ENCODE measurements at places on chromosomes 4 and X. TPM values are rescaled to one million over a fixed set of nuclear protein-coding genes. Genes with fewer than 3 reads are reported as not detected.
A peak's percentile ranks its signal among the peaks of the same experiment; 100 is the strongest.

Gene ENPEP
- polyA plus RNA-seq: 0.23 TPM

Gene NOX1
- polyA plus RNA-seq: 6.6 TPM

Gene GRIPAP1
- polyA plus RNA-seq: 42.0 TPM

Gene KCTD8
- polyA plus RNA-seq: not detected

Gene CABS1
- polyA plus RNA-seq: not detected

Gene SLC25A43
- polyA plus RNA-seq: 24.6 TPM

Gene PCDH18
- polyA plus RNA-seq: 4.7 TPM

Gene TMPRSS11B
- polyA plus RNA-seq: 0.12 TPM

Gene ADH4
- polyA plus RNA-seq: 0.79 TPM

- no peaks in the 10 kb centered on the region for H3K36me3 ChIP-seq
- H3K4me3 ChIP-seq: no peak overlapping the region
These were observed 28.6 kb downstream of the CLNK start for GRCh38 chr4:10655968-10656367.

DNA sequence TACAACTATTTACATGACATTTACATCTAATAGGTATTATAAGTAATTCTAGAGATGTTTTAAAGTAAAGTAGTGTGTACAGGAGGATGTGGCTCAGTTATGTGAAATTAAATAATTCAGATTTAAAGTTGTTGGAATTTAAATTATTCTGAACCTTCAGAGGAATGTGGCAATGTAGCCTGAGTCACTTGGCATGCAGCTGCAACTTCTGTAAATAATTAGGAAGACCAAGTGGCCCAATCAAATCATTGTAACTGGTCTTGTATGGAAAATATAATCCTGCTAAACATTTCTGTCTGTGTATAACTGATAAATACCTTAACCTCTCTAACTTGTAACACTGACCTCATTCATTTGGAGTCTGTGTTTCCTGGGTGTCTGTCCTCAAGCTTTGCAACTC lies 828.9 kb downstream of the GLUD2 start:
- H3K27me3 ChIP-seq: no peaks in the 10 kb centered on the region
- H3K36me3 ChIP-seq: no peaks in the 10 kb centered on the region
- no peaks in the 10 kb centered on the region for H3K4me1 ChIP-seq
- DNase-seq: no peak
- no peak overlapping the region for H3K4me3 ChIP-seq
- no peak overlapping the region for H3K27ac ChIP-seq

GRCh38 chr4:111601671-111602070 lies 543.6 kb upstream of the FAM241A start:
- H3K4me3 ChIP-seq: no peak overlapping the region
- H3K4me1 ChIP-seq: no peaks in the 10 kb centered on the region
- H3K36me3 ChIP-seq: no peaks in the 10 kb centered on the region
- no peak overlapping the region for H3K27ac ChIP-seq
- DNase-seq: no peak

DNA sequence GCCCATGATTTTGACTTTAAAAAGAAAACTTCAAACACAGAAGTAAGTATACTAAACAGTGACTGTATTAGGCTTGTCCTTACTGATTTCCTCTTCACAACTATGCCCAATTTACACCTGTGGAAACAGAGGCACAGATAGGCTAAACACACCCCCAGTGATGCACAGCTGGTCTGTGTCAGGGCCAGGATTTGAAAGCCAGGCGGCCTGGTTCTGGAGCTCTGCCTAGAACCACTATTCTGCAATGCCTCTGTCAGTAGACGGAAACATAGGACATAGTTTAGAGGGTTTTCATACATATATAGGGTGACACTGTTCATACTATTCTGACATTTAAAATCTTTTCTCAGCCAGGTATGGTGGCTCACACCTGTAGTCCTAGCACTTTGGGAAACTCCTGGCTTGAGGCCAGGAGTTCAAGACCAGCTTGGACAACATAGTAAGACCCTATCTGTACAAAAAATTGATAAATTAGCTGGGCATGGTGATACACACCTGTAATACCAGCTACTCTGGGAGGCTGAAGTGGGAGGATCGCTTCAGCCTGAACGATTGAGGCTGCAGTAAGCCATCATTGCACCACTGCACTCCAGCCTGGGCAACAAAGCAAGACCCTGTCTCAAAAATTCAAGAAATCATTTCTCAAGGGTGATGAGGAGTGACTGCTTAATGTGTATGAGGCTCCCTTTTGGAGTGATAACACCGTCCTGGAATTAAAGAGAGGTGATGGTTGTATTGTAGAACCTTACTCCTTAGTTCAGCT lies 23.0 kb upstream of the CBR4 start:
- no peaks in the 10 kb centered on the region for H3K27me3 ChIP-seq
- H3K36me3 ChIP-seq: no peaks in the 10 kb centered on the region
- H3K4me1 ChIP-seq: no peaks in the 10 kb centered on the region
- no peak overlapping the region for H3K27ac ChIP-seq
- no peak overlapping the region for H3K4me3 ChIP-seq

- no peaks in the 10 kb centered on the region for H3K4me1 ChIP-seq
- DNase-seq: no peak
- no peak overlapping the region for H3K4me3 ChIP-seq
- no peaks in the 10 kb centered on the region for H3K27me3 ChIP-seq
- no peak overlapping the region for H3K27ac ChIP-seq
These were observed 7.1 kb downstream of the OFD1 start for GRCh38 chrX:13741695-13742094.

DNA sequence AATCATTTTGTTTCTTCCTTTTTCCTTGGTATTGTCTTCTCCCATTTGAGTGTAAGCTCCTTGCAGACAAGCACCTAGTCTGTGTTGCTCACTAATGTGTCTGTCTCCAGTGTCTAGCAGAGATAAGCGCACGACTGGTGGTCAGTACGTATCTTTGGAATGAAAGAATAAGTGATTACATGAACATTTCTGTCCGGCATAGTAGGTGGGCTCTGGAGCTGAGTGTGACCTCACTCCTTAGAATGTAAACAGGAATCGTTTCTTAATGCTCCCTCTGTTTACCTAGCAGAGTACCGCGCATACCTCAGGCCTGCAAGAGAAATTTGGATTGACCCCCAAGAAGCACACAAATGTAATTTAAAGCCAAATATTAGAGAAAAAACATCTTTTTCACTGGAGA lies 235.4 kb downstream of the MAML3 start:
- H3K27me3 ChIP-seq: no peaks in the 10 kb centered on the region
- H3K36me3 ChIP-seq: no peaks in the 10 kb centered on the region
- no peaks in the 10 kb centered on the region for H3K4me1 ChIP-seq
- peak overlapping the region; percentile 77 for H3K27ac ChIP-seq

DNA sequence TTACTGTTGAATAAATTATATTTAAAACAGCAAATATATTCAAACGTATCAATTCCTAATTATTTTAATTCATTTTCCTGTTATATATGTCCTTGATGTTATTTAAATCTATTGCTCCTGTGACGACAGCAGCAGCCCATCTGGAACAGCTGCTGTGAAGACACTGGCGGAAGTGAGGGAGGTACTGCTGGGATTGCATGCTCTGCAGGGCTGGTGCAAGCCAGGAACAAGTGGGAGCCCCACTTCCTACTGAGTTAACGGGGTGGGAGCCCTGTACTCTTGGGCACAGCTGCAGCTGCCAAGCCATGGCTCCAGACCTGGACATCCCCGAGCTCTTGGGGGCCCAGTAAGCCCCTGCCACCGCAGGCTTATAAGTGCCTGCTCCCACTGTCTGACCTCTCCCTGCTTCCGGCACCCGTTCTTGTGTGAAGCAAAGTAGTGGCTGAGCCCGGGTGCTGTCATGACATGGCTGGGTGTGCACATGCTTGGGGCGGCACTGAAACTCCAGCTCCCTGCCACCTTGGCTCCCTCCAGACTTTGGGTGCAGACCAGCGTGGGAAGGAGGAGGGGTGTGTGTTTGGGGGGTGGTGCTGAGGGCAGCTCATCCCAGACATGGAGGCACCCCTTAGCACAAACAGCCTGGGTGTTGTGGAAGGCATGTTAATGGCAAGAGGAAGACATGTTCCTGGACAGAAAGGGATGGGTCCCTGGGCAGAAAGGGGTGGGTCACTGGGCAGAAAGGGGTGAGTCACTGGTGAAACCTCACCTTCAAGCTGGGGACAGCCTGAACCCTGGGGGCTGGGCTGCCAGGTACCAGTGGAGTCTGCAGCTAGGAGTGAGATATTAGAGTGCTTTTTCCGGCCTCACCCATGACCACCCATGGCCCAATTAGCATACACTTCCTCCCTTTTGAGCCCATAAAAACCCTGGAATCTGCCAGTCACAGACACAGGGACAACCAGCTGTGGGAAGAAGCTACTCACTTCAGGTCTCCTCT lies 1981.3 kb upstream of the IGFBP7 start:
- H3K36me3 ChIP-seq: no peaks in the 10 kb centered on the region
- H3K4me1 ChIP-seq: no peaks in the 10 kb centered on the region
- DNase-seq: peak; percentile 54

DNA sequence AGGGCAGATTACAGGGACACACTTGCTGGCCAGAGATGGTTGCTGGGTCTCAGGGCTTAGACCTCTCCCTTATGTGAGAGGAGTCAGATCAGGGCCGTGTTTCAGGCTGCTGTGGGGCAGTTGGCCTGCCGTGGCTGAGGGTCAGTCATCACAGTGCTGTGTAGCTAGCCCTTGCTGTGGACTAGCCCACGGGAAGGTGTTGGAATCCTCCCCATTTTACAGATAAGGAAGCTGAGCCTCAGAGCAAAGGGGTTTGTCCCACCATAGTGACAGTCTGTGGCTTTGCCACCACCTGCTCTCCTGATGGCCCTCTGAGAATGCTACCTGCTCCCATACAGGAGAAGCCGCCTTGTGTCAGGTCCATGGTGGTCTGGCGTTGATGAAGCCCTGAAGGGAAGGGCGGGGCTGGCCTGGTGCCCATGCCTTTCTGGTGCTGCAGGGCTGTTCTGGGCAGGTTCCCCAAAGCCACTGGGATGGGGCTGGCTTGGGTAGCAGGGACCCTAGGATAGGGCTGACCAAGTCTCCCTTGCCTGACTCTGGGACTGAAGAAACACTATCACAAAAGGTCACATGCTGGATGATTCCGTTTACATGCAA lies 2.4 kb upstream of the FAM53A start:
- no peak overlapping the region for H3K27ac ChIP-seq
- DNase-seq: no peak
- H3K27me3 ChIP-seq: no peaks in the 10 kb centered on the region
- H3K4me3 ChIP-seq: no peak overlapping the region
- H3K36me3 ChIP-seq: peaks cover 8% of the 10 kb centered on the region

- no peak overlapping the region for H3K27ac ChIP-seq
- no peaks in the 10 kb centered on the region for H3K4me1 ChIP-seq
- no peak overlapping the region for H3K4me3 ChIP-seq
- DNase-seq: no peak
- no peaks in the 10 kb centered on the region for H3K36me3 ChIP-seq
These were observed 609.3 kb upstream of the IGFBP7 start for GRCh38 chr4:57719456-57719855.

DNA sequence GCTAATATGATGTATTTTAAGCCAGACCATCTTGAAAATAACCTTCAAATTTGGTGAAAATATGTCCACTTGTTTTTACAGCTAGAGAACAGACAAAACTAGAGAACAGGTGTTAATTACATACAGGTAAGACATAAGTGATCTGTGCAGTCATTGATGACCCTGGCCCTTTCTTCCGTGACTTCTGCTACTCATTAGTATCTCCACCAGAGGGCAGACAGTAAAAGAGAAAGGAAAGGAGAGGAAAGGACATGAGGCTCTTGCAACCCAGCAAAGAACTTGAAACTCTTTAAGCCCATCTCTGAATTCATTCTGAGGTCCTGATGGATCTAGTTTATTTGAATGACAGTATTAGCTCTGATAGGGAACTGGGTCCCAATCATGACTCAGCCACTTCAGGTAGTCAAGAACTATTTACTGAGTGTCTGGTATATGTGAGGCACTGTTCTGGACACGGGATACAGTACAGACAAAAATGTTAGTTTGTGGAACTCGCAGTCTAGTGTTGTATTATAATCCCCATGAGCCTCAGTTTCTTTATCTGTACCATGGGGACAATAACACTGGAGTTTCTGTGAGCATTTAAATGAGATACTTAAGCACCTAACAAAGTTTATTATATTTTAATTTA lies 121.0 kb upstream of the TEX13D start:
- H3K4me1 ChIP-seq: no peaks in the 10 kb centered on the region
- no peaks in the 10 kb centered on the region for H3K36me3 ChIP-seq
- no peak overlapping the region for H3K27ac ChIP-seq
- no peak for DNase-seq
- H3K27me3 ChIP-seq: no peaks in the 10 kb centered on the region

DNA sequence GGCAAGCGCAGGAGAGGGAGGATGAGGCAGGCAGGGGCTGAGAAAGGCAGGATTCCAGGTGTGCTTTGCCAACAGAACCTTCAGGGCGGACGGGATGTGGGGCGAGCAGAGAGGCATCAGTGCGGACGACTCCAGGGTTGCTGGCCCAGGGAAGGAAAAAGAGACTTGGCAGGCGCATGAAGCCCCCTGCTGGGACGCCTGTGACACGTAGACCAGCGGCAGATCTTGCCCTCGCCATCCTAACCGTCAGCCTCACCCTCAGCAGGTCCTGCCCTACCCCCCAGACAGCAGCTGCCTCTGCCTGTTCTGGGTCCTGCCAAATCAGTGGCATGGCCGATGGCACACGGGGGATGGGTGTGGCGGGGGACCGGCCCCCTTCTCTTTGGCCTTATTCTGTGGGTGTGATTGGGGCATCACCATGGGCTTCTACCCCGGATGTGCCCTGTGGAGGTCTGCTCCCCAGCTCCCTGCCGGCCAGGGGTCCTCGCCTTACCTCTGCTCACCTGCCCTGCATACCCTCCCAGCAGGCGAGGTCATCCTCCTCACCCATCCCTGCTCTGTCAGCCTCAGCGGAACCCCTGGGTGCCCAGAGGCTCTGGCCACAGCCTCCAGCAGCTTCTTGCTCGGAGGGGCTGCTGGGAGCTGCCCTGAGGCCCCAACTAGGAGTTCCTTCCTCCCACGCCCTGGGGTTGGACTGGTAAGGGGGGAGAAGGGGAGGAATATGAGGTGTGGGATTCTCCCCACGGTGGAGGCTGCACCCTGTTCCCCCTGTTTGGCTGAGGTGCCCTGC lies 2.9 kb upstream of the SH3BP2 start:
- peak; percentile 62 for DNase-seq
- peaks cover 31% of the 10 kb centered on the region for H3K4me1 ChIP-seq
- no peak overlapping the region for H3K27ac ChIP-seq
- no peaks in the 10 kb centered on the region for H3K27me3 ChIP-seq
- H3K36me3 ChIP-seq: no peaks in the 10 kb centered on the region
- no peak overlapping the region for H3K4me3 ChIP-seq

GRCh38 chr4:3385711-3386420 lies 55.9 kb upstream of the HGFAC start:
- H3K4me1 ChIP-seq: peaks cover 33% of the 10 kb centered on the region
- no peaks in the 10 kb centered on the region for H3K36me3 ChIP-seq
- no peak overlapping the region for H3K27ac ChIP-seq
- no peak overlapping the region for H3K4me3 ChIP-seq

DNA sequence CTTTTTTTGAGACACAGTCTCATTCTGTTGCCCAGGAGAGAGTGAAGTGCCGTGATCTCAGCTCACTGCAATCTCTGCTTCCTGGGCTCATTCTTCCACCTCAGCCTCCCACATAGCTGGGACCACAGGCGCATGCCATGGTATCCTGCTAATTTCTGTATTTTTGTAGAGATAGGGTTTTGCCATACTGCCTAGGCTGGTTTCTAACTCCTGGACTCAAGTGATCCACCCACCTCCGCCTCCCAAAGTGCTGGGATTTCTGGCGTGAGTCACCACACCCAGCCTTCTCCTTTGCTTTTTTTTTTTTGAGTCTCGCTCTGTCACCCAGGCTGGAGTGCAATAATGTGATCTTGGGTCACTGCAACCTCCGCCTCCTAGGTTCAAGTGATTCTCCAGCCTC lies 94.1 kb downstream of the PDS5A start:
- no peak overlapping the region for H3K4me3 ChIP-seq
- H3K4me1 ChIP-seq: no peaks in the 10 kb centered on the region
- H3K36me3 ChIP-seq: peaks cover 7% of the 10 kb centered on the region
- H3K27ac ChIP-seq: no peak overlapping the region

GRCh38 chr4:90546114-90546513 lies 418.9 kb downstream of the CCSER1 start:
- no peak overlapping the region for H3K4me3 ChIP-seq
- no peak for DNase-seq
- H3K36me3 ChIP-seq: no peaks in the 10 kb centered on the region
- H3K27ac ChIP-seq: no peak overlapping the region
- H3K27me3 ChIP-seq: no peaks in the 10 kb centered on the region
